ENCODE measurements at places on chromosomes 11 and 22.

DNA sequence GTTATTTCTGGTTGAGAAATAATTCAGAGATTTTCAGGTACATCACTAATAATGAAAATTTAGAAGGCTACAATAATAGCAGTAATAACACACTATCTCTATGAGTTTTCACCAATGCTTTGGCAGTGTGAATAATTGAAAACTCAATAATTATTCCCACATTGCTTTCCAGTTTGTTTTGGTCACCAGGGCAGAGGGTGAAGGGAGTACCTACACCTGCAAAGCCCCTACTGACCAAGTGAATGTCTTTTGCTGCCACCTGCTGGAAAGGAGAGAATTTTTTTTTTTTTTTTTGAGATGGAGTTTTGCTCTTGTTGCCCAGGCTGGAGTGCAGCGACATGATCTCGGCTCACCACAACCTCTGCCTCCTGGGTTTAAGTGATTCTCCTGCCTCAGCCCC lies 3.2 kb downstream of the NELL1 start:
- no peak for DNase-seq

- DNase-seq = no peak
Measured at GRCh38 chr11:101323997-101324396, 194.4 kb upstream of the PGR start.

GRCh38 chr11:70341881-70342429 lies 56.4 kb upstream of the CTTN start:
- DNase-seq = no peak

DNA sequence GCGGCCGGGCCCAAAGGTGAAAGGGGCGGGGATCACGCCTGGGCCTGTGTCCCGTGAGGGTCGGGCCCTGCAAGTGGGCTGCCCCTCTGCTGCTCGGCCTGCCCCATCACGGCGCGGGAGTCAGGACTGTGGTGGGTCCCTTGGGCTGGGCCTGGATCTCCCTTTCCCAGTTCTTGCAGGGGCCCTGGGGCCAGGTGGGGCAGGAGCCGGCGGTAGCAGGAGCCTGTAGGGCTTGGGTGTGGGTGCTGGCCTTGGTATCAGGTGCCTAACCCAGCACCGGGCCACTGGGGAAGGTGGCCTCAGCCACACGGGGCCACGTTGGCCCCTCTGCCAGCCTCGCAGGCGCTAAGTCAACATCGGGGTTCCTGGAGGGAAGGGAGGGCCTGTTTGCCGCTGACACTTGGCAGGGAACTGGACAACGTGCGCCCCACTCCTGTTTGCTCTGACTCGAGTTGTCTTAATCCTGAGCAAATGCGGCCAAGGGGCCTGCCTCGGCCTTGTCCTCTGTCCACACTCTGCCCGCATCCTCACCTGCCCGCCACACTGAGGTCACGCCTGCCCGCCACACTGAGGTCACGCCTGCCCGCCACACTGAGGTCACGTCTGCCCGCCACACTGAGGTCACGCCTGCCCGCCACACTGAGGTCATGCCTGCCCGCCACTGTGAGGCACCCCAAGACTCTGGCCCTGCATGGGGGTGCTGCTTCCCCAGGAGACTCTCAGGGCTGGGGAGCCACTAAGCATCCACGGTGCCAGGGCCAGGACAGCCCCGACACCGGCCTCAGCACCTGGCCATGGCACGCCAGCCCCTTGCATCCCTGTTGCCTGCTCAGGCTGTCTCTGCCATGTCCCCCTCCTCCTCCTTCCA lies 14.2 kb upstream of the MUC5B start:
- DNase-seq = no peak
